ENCODE measurements at places on chromosomes 16 and 17.

GRCh38 chr17:75499313-75500022 is 15.9 kb downstream of the CASKIN2 start:
- no peak for DNase-seq

GRCh38 chr17:37648555-37648954 is 5.3 kb upstream of the DDX52 start:
- no peak for DNase-seq

DNA sequence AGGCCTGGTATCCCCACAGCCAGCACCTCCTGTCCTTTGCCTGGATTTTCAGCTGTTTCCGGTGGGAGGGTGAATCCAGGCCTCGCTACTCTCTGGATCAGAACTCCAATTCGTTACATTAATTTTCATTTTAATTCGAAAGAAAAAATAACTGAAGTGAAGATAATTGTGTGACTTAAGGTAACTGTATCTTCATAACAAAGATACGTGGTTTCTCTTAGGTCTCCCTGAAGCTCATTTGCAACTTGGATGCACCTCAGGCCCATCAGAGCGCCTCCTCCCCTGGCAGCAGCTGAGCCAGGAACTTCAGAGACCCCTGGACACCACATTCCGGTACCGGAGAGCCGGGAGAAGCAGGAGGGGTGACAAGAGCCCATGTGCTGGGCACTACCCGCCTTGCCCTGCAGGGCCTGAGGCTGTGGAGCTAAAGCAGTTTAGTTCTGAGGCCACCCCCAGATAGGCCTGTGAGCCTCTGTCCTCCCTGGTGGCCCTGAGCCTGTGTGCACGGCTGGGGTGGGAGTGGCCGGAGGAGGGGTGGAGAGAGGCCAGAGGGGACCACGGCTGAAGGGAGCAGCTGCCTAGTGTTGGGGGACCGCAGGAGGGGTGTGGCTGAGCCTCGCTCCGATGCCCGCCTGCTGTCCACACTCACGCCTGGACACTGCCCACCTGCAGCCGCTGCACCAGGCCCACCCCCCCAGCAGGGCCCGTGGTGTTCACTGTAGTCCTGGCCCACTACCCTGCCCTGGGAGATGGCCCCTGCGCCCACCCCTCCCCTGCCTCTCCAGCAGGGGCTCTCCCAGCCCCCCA is 11.4 kb upstream of the DUS1L start:
- DNase-seq = no peak

- DNase-seq = no peak
Measured at GRCh38 chr17:64326420-64327054, 63.5 kb upstream of the TEX2 start.

GRCh38 chr16:52469775-52470174 is 77.2 kb downstream of the TOX3 start:
- DNase-seq = no peak

DNA sequence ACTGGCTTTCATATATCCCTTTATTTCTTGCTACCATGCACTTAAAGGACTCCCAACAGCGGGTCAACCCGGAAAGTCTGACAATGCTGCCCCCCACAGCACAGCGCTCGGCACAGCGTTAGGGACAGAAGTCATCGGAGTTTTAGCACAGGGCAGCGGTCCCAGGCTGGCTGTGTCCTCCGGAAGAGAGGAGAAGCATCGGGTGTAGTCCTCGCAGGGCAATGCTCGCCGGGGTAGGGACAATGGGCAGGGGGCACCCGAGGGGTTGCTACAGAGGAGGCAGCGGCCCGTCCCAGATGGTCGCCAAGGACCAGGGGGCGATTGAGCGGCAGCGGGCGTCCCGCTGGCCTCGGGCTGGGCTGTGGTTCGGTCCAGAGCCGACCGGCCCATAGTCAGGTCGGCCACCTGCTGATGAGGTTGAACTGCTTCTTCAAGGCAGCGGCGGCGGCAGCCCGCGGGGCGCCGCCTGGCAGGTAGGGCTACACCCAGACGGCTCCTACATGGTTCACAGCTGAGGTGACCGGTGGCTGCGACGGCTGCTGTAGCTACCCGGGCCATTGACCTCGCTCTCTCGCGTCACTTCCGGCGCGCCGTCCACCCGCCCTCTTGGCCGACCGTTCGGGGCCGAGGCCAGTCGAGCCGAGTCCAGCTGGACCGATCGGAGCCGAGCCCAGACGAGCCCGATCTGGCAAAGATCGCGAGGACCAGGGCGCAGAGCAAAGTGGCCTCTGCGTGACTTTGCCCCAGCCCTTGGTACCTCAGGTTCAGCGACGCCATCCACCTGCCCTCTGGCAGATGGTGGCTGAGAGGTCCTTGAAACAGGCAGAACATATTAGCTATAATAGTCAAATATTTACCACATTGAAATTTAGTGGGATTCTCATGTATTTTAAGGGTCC is 4.7 kb upstream of the LCMT1 start:
- DNase-seq = peak; percentile 33

DNA sequence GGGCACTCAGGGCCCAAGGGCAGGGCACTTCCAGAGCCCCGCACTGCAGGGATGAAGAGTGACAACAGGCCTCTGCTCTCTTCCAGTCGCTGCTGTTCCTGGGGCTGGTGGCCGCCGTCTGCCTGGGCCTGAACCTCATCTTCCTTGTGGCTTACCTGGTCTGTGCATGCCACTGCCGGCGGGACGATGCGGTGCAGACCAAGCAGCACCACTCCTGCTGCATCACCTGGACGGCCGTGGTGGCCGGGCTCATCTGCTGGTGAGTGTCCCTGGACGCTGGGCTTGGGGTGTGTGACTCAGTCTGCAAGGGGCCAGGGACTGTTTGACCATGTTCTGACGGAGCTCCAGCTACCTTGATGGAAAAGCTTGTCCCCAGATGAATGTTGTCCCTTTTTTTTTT is 9.0 kb downstream of the TTYH2 start:
- DNase-seq = no peak

DNA sequence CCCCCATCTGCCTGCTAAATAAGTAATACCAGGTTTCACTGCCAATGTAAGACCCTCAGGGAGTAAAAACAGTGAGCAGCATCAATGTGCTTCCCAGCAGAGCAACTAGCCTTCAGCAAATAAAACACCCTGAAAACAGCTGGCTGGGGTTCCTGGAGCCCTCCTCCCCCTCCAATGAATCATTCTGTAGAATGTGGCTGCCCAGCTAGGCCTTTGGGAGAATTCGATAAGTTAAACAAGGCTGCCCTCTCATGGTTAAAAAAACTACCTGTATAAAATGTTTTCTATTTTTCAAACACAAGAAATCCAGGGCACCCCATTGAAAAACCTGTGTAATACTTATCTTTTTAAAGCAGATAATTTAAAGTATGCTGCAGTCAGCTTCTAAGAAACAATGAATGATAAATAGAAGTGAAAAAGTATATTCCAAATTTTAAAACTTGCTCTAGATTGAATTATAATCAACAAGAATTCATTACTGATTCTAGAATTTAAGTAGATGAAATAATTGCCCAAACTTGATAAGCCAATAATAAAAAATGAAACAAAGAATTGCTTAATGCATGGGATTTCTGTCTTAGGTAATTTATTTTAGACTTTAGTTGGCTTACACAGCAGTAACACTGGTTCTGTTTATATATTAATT is 9.4 kb upstream of the TOM1L1 start:
- DNase-seq = no peak

DNA sequence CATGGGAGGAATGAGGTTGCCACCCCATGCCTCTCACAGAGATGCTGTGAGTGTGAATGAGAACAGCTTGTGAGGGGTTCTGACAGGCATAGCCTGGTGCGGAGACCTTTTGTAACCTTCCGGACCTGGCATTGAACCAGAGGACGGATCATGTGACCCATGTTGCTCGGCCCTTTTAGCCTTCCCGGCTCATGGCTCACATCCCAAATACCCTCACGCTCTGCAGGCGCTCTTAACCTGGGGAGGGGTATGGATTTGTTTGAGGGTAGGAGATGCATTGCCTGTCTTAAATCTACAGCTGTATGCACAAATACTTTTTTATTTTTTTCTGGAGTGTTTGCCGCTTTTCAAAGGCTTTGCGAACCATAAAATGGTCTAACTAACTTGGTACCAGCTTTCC is 102.4 kb upstream of the CRHR1 start:
- no peak for DNase-seq

- no peak for DNase-seq
Measured at GRCh38 chr17:48642059-48642842, 16.1 kb upstream of the HOXB9 start.

DNA sequence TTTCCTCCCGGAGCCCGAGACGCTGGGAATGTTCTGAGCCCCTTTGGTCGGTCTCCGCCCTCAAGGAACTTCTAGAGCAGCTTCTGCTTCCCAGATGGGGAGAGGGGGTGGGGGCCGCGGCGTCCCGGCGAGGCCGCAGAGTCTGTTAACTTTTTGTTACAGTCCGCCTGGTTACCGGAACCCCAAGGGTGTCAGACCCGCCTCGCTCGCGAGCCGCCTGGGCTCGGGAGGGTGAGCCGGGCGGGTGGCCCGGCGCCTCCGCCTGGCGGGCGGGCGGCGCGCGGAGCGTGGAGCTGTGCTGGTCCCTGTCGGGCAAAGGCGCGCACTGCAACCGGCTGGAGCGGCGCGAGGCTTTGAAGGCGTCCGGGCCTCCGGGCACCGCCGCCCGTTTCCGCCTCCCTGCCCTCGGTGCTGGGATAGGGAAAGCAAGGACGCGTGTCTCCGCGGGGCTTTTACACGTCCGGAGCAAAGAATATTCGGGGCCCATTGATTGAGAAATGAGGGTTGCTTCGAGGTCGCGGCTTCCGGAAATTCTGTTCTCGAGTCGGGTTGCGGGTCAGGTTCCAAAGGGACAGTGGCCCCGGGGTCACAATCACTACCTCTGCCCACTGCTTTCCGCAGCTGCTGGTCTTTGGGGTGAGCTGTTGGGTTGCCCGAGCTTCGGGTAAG is 1.7 kb downstream of the HS3ST3B1 start:
- peak; percentile 66 for DNase-seq

GRCh38 chr17:58614859-58615459 is 76.9 kb downstream of the TEX14 start:
- DNase-seq = no peak

Measured in stimulated activated CD8-positive, alpha-beta memory T cell treated with anti-CD3 and anti-CD28 coated beads, Interleukin-4, amount 100 ng/mL, for 4 hours (primary cell).